Ureter (tissue), 1 donor: ENCODE measurements at places on chromosomes 12 and 14. TPM values are rescaled to one million over a fixed set of nuclear protein-coding genes. Genes with fewer than 3 reads are reported as not detected.

DNA sequence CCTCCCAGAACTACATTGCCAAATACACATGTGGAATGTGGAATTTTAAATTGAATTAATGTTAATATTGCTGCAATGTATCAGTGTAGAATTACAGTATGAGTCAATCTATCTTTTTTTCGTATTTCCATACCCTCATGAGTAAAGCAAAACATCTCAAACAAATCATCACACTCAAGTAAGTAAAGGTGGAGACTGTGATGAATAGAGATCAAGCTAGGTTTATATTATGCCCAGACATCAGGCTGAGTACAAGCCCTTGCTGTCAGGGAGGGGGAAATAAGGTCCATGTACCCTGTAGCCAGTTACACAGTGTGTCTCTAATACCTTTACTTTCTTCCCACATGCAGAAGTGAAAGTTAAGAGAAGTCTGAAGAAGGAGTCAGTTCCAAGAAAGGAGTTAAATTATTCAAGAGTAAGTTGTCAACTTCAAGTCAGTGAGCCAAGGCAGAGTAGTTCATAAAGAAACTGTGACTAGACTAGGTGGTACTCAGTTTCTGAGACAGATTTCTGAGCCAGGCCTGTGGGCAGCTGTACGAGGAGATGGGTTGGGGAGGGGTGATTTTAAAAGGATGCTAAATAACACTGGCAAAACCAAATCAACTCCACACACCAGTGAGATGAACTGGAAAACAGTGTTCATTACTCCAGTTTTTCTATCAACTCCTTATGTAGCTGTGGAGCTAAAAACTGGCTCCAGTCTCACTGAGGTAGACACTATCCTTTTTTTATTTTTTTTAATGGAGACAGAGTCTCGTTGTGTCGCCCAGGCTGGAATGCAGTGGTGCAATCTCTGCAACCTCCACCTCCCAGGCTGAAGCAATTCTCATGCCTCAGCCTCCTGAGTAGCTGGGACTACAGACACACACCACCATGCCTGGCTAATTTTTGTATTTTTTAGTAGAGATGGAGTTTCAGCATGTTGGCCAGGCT lies 23.8 kb upstream of the STK38L start:
- DNase-seq: no peak

GRCh38 chr12:46998811-46999368 lies 80.5 kb upstream of the PCED1B start:
- DNase-seq: no peak

GRCh38 chr12:1847411-1847810 lies 27.0 kb downstream of the LRTM2 start:
- DNase-seq: no peak

The KRT83 gene
- not detected for total RNA-seq

DNA sequence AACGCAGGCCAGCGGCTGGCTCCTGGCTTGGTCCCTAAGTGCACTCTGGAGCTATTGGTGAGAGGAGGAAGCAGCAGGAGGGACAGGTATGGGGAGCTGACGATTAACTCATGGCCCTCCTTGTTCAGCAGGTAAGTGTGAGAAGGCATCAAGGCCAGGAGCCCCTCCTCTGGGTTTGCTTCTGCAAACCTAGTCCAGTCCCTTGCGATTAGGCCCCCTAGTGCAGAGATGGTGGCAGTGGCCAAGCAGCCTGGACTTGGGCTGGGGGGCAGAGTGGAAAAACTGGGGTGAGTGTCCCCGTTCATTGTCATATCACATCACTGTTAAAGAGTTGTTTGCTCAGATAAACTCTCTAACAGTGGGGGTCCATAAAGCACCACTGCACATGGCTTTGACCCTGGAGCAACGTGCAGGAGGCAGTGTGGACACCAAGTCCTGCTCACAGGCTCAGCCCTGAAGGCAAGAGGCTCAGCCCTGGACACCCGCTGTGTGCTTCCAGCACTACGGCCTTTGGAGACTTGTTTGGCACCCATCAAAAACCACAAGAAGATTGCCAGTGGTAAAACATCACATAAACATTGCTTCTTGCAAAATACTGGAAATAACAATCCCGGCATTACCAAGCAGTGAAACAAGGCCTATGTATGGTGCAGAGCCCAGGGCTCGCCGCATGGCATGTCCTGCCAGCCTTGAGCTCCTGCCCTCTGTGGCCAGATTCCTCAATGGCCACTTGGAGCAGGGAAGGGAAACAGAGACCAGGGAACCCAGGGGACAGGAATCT lies 184.3 kb upstream of the RTL1 start:
- no peak for DNase-seq

DNA sequence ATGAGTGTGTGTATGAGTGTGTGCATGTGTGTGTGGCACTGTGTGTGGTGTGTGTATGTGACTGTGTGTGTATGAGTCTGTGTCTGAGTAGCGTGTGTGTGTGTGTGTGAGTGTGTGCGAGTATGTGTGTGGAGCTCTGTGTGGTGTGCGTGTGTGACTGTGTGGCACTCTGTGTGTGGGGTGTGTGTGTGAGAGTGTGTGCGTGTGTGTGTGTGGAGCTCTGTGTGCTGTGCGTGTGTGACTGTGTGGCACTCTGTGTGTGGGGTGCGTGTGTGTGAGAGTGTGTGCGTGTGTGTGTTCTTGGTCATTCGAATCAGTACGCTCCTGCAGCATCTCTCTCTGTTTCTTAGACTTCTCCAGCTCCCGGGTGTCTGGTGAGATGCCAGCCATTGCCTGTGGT lies 76.9 kb upstream of the TMEM132C start:
- no peak for DNase-seq

The PPP2R3C gene
- total RNA-seq: 23.0 TPM

The TSPAN9 gene
- 53.0 TPM for total RNA-seq

DNA sequence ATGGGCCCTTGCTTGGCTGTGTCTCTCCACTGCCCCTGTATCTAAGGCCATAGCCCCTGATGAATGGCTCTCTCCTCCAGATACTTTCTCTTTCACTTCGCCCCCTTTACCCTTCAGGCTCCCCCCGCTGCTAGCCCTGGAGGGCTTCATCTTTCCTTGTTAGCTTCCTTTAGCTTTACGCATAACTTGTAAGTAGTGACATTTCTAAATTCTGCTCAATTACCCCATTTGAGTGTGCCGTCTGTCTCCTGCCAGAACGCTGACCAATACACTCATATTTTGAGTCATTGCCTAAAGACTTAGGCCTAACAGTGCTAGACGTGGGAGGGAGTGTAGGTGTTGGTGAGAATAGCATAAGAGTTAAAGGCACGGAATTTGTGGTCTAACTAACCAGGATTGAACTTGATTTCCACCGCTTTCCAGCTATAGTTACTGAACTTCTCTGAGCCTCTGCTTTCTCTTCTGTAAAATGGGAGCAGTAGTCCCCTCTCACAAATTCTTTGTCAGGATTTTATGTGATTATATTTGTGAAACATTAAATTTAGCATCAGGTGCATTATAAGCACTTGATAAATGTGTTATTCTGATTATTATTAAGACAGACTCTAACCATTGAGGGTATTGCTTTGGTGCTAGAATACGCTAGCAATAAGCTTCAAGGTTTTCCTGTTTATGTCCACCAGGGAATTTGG lies 129.3 kb downstream of the ZFP36L1 start:
- no peak for DNase-seq

DNA sequence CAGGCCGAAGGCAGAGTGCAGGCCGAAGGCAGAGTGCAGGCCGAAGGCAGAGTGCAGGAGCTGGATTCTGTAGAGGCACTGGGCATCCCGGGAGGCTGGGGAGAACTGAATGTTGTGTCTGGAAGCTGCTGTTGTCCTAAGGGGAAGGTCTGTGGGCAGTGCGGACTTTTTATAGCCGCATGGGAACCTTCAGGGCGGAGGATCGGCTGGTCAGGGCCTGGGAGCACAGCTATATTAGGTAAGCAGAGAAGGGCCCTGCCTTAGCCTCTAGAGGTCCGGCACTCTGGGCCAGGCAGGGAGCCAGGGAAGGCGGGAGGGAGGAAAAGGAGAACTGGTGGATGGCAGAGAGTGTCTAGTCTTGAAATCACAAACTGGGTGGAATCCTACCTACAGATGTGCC lies 14.2 kb downstream of the CABP1 start:
- peak; percentile 83 for DNase-seq

DNA sequence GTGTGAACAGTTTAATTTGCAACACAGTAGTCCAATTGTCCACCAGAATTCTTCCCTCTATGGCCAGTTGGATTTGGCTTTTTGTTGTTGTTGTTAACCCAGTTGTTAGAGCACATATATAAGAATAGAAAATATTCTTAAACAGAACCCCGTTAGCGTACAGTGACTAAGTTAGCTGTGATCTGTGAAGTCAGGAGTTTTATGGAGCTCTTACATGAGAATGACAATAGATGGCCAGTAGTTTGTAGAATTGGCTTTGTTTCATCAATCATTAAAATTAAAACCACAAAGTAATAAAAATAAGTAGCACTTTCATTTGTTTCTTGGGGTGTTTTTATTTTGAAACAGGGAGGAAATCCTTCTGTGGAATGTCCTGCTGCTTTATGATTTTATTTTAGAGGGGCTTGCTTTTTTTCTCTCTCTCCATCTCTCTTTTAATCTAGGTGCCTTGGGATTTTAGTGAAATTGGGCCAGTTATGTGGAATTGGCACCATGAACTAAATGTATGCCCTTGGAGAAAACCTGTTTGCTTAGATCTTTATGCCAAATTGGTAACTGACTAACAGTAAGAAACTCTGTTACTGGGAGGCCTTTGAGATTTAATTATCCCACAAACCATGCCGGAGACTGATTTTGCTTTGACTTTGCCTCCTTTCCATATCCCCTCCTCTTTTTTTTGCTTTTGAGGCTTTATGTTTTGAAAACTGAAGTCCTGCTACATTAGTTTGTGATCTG lies 22.9 kb downstream of the FBXW8 start:
- DNase-seq: no peak

DNA sequence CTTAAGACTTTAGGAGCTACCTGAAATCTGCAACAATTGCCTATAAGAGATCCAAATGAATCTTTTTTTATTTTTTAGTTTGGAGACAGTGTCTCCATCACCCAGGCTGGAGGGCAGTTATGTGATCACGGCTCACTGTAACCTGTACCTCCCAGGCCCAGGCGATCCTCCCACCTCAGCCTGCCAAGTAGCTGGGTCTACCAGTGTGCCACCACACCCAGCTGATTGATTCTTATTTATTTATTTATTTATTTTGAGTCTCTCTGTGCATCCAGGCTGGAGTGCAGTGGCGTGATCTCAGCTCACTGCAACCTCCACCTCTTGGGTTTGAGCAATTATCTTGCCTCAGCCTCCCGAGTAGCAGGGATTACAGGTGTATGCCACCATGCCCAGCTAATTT lies 26.1 kb downstream of the STK38L start:
- DNase-seq: no peak

The BEST3 gene
- total RNA-seq: not detected

- DNase-seq: no peak
These were observed 1.3 kb downstream of the BCL2L2 start for GRCh38 chr14:23307687-23308644.

GRCh38 chr14:89702073-89702875 lies 252.3 kb downstream of the EFCAB11 start:
- no peak for DNase-seq

GRCh38 chr14:51716610-51717009 lies 64.9 kb downstream of the FRMD6 start:
- no peak for DNase-seq

The FOXM1 gene
- total RNA-seq: 1.3 TPM

DNA sequence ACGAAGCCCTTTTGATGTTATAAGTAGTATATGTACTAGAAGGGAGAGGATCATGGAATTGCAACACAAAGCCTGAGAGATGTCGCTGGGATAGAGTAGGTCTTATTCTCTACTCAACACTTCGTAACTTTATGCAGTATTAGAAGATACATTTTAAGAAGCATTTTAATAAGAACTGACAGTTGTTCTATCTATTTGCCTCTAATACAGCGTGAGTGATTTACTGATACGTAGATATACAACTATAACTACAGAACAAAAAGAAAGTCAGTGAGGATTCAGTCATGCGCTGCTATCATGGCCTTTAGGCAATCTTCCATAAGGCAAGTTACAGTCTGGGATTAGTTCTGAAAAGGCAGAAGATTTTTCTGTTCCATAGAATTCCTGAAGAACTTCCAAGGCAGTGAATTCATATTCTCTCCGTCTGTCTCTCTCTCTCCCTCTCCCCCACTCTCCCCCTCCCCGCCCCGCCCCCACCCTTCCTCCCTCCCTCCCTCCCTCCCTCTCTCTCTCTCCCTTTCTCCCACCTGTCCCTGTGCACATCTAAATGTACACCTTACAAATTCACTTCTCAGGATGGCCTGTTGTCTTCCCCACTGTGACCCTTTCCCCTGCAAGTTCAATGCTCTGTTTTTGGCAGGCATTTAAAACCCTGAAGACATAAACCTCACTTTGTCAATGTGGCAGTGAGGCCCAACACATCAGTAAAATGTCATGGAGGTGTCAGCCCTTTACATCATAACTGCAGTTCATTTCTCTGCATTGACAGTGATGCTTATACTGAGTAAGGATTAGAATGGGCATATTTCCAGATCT lies 470.6 kb downstream of the EGLN3 start:
- DNase-seq: no peak

DNA sequence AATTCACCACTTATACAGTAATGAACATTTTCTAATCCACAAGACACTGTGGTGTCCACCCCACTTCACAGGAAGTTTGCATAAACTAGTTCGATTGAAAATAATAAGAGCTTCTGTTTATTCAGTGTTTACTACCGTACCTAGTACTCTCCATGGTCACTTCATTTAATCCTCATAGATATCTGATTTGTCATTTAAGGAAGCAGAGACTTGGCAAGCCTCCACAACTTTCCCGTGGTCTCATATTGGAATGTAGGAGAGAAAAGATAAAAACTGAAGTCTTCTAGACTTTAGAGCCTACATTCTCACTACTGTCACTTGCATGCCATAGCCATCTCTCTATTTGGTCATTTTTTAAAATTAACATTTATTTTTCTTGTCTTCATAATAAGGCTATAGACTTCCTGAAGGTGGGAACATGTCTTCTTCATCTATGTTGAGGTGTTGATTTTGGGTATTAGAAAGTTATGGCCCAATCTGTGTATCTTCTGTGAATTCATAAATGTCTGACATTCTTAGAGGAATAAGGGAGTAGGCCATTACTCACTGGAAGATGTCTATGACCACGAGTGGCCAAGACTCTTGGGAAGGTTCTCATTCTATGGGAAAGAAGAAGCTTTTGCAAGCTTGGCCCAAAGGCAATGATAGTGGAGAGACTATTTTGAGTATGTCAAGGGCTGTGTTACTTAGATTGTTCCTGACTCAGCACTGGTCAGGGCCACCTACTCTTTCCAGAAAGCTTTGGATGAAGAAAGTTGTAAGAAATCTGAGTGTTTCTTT lies 423.7 kb downstream of the LRIG3 start:
- DNase-seq: no peak

The PGAM5 gene
- total RNA-seq: 43.0 TPM

The SRGAP1 gene
- 15.8 TPM for total RNA-seq

DNA sequence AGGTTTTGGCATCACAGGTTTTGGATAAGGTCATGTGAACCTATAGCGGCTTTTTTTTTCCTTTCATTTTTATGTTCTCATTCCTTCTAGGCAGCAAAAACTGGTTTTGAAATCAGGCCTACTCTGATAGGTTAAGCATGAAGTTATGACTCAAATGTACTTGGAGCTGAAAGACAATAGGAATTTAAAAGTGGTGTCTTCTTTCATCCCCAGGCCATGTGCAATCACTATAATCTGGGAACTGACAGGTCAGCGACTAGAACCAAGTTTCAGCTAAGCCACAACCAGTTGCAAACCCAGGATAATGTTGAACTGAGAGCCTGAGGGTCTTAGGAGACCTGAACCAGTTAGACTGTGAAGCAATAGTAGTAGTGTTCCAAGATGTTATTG lies 74.3 kb downstream of the ANO6 start:
- DNase-seq: no peak
